Hematopoietic multipotent progenitor cell treated with erythropoietin and hydrocortisone succinate and interleukin-3 and kit ligand, for 6 days (in vitro differentiated cells): ENCODE measurements at places on chromosomes 7 and 10.
A peak's percentile ranks its signal among the peaks of the same experiment; 100 is the strongest.

- peak; percentile 16 for DNase-seq
These were observed 23.1 kb downstream of the THNSL1 start for GRCh38 chr10:25039531-25039930.

GRCh38 chr7:109986701-109987100 lies 1104.2 kb upstream of the LRRN3 start:
- no peak for DNase-seq

- DNase-seq: peak; percentile 52
These were observed 1.6 kb downstream of the PRR15 start for GRCh38 chr7:29565224-29565630.

- no peak for DNase-seq
These were observed 152.0 kb downstream of the RPS24 start for GRCh38 chr10:78185693-78186055.

- DNase-seq: peak; percentile 47
These were observed 64.0 kb downstream of the MTPAP start for GRCh38 chr10:30284865-30285594.

DNA sequence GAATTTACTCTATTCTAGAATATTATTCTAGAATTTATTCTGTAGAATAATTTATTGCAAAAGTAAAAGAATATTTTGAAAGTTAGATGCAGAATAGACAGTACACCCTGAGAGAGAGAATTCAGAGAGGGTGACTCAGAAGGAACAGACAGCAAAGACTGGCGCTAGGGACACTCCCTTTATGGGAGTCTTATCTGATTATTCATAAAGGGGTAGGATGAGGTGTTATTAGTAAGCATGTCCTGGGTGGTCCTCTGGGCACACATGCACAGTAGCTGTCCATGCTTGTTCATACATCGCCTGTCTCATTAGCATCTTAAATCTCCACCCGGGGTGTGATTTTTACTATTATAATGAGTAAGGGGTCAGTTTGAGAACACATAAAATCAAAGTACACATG lies 100.1 kb downstream of the XPNPEP1 start:
- DNase-seq: no peak

GRCh38 chr7:134315679-134316538 lies 821 bp downstream of the SLC35B4 start:
- DNase-seq: peak; percentile 37

GRCh38 chr10:603745-604144 lies 85.7 kb downstream of the DIP2C start:
- DNase-seq: no peak

GRCh38 chr7:35753761-35754603 lies 46.9 kb upstream of the SEPTIN7 start:
- DNase-seq: peak; percentile 71

DNA sequence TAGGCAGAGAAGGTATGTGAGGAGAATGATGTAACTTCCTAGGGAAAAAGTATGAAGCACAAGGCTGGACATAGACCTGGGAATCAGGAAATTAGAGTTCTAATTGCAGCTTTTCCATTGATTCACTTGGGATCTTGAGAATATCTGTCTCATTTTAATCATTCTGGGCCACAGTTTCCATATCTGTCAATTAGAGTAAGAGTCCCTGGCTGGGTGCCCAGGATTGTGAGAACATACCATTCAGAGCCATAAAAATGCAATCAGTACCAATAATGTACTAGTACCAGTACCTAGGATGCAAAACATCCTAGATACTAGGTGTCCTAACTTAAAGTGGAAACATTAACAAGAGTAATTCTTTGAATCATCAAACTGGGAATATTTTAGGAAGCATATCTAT lies 29.6 kb downstream of the CAV1 start:
- no peak for DNase-seq

DNA sequence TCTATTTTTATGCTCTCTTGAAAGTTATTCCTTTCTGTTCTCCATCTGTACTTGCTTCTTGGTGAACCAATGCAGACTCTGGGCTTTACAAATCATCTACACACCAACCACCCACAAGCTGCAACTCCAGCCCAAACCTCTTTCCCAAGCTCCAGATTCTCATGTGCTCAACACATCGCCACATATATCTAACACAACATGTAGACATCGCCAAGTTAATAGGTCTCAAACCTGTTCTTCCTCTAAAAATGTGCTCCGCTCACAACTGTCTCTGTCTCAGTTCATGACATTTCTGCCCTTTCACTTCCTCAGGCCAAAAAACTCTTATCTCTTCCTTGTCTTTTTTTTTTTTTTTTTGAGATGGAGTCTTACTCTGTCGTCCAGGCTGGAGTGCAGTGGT lies 95.7 kb upstream of the EEPD1 start:
- DNase-seq: no peak

GRCh38 chr7:2508327-2509215 lies 11.0 kb upstream of the LFNG start:
- peak; percentile 75 for DNase-seq

DNA sequence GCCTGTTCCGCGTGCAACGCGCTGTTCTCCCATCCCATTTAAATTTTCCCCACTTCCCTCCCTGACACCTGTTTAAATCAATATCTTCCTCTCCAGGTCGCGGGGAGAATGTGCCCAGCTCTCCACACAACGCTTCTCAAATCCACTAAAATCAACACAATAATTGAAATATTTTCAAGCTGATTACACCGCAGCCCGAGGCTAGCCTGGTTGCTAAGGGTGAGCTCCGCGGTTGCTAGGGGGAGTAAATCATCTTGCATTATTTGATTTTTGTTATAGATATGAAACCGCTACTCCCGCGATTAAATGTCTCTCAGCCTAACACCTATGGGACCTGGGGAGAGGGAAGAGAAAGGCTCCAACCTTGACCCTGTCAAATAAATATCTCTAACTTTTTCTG lies 36.2 kb downstream of the UNCX start:
- DNase-seq: no peak

DNA sequence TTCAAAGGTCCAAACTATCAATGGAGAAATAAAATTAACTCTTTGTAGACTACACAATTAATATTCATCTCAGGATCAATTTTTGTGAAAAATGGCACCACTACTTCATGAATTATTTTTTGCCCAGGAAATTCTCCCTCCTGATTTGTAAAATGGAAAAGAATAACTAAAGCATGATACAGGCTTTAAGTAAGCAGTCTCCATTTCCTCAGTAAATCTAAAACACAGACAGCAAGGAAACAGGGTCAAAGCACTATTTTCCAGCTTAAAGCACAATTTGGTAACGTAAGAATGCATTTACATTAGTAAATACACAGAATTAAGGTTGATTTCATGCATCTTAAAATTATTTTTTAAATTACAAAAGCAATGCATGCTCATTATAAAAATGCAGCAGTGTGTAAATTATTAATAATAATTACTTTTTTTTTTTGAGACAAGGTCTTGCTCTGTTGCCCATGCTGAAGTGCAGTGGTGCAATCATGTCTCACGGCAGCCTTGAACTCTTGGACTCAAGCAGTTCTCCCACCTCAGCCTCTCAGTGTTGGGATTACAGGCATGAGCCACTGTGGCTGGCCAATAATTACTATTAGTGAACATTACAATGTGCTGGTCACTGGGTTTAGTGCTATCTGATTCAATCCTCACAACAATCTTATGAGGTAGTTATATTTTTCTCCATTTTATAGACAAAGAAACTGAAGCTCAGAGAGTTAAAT lies 26.1 kb upstream of the VCL start:
- DNase-seq: no peak

- DNase-seq: peak; percentile 65
These were observed 8.4 kb downstream of the USP6NL start for GRCh38 chr10:11602919-11603523.

- peak; percentile 87 for DNase-seq
These were observed 5.6 kb upstream of the MEST start for GRCh38 chr7:130486114-130486953.

DNA sequence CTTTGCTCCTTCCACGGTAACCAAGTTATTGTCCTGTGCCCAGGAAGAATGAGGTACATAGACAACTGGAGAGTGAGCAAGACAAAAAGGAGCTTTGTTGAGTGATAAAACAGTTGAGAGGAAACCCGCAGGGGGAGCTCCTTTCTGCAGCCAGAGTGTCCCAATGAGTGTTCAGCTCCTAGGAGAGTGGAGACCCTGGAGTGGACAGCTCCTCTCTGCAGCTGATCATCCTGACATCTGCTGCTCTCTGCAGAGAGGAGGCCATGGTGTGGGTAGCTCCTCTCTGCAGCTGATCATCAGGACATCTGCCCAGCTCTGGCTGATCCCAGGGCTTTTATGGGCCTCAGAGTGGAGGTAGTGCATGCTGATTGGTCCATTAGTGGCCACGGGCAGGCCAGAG lies 53.4 kb upstream of the PCDH15 start:
- no peak for DNase-seq

- no peak for DNase-seq
These were observed 15.3 kb downstream of the ST7 start for GRCh38 chr7:116968631-116969030.
